ENCODE measurements at places on chromosomes 12 and 14.
A peak's percentile ranks its signal among the peaks of the same experiment; 100 is the strongest.

DNA sequence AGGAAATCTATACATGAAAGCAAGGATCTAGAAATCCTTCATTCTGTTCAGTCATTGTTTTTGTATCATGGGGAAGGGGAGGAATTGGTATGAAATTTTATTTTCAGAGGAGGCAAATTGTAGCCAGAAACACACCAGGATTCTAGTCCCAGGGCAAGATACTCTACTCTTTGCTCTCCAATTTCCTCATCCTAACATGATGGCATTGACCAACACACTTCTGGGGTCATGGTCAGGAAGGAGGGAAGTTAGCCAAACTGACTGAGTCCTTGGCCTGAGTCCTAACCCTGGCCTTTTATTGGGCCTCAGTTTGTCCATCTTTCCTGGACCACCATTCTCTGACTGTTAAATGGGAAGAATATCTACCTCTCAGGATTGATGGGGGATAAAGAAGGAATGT is 65.5 kb downstream of the BBS10 start:
- no peak for DNase-seq

DNA sequence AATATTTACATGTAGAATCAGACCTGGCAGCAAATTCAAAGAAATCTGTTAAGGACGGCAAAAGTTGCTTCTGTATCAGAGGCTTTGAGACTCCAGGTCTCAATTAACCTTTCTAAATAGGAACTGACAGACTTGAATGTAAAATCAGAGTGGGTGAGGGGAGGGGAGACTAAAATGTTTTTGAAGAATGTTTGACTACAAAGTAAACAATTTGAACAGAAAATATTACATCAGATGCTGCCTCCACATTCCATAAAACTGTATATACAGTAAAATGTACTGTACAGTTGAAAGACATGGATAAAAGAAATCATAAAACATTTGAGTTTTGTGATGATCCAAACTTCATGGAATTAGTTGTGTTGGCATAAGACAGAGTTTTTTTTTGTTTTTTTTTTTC is 49.5 kb upstream of the POC1B start:
- no peak for DNase-seq

DNA sequence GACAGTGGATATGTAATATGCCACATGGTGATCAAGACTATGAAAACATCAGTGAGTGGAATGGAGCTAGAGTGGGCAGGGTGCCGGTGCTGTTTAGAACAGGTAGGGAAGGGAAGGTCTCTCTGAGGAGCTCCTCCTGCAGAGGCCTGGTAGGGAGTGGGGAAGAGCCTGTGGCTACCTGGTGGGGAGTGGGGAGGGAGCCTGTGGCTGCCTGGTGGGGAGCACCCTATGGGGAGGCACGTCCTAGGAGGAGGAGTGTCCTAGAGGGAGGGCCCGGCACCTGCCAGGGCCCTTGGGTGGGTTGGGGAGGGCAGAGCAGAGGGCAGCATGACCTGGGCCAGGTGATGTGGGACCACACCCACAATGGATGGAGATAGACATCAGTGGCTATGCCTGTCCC is 122.6 kb downstream of the ADGRD1 start:
- peak; percentile 61 for DNase-seq

- no peak for DNase-seq
These were observed 3.0 kb upstream of the PIGH start for GRCh38 chr14:67602995-67603545.

DNA sequence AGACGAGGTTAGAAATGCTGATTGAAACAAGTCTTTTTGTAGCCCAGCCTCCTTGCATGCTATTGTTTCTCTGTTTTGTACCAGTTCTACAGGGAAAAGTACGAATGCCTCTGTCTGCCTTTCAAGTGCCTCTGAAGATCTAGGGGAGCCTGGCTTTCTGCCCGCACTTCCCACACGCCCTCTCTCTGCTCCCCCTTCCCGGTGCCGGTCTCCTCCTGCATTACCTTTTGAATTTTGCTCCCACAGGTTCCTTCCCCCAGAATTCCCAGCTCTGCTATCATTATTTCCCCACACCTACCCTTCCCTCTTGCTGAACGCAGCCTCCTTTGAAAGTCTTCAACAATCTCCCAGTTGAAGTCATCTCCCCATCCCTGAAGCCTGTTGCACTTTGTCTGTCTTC is 689.7 kb downstream of the BCL11B start:
- no peak for DNase-seq

DNA sequence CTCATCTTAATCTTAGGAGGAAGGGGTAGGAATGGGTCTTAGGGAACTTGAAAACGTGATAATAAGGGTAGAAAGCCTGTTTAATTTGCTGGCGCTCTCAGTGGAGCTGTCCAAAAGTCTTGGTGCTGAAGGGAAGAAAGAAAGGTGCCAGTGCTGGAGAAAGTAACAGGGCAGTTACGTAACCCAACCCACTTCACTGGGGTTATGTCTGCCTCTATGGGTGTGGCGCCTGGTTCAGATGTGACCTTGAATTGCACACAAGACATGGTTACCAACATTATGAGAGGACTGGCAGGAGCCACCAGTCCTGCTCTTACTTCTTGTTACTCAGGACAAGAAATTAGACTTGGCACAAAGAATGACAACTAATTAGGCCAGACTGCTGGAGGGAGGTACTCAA is 18.6 kb upstream of the GPATCH2L start:
- no peak for DNase-seq

- no peak for DNase-seq
These were observed 728.5 kb downstream of the FSCB start for GRCh38 chr14:43778570-43778936.

GRCh38 chr12:19002216-19002615 is 127.3 kb upstream of the PLEKHA5 start:
- no peak for DNase-seq

DNA sequence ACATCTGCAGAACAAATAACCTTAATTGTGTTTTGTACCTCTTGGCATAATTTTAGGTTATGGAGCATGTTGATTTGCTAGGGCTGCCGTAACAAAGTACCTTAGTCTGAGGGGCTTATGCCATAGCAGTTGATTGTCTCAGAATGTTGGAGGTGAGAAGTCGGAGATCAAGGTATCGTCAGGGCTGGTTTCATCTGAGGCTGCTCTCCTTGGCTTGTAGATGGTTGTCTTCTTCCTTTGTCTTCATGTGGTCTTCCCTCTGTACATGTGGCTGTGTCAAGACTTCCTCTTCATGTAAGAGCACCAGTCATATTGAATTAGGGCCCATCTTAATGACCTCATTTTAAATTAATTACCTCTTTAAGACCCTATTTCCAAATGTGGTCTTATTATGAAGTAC is 64.4 kb upstream of the PTHLH start:
- DNase-seq: no peak

- no peak for DNase-seq
These were observed 109.2 kb downstream of the EFCAB11 start for GRCh38 chr14:89845346-89845745.

- no peak for DNase-seq
These were observed 54.0 kb downstream of the TRAFD1 start for GRCh38 chr12:112179341-112179740.

GRCh38 chr12:23888396-23889068 is 60.9 kb downstream of the SOX5 start:
- no peak for DNase-seq

DNA sequence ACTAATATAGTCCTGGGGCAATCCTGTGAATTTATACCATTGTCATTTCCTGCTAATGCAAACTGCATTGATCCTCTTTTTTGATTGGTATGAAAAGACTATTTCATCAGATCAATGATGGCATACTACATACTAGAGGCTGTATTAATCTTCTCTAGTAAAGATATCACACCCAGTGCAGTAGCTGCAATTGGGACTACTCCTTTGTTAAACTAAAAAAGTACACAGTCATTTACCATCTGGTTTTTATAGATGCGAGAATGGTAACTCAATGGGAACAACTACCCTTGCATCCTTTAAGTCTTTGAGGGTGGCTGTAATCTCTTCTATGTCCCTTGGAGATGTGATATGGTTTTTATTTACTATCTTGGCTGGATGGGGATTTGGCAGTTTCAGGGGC is 80.2 kb upstream of the STK38L start:
- DNase-seq: no peak

- no peak for DNase-seq
These were observed 140.5 kb downstream of the AKAP6 start for GRCh38 chr14:32469388-32470160.

GRCh38 chr12:132449565-132450417 is 40.2 kb upstream of the FBRSL1 start:
- no peak for DNase-seq

- no peak for DNase-seq
These were observed 54.6 kb downstream of the TRAFD1 start for GRCh38 chr12:112179916-112180315.

DNA sequence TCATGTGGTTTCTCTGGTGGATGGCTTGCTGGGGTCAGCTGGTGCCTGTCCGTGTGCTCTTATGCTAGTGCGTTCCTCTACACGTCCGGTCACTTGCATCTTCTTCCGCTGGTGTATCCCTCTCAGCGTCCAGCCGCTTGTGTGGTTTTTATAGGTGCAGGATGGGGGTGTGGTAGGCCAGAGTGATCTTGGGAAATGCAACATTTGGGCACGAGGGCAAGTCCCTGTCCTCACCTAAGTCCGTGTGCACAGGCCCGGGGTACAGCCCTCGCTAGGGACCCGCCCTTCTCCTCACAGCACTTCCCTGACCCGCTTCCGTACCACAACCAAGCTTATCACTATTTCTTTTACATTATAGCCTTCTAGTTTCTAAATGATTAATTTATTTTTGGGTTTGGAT is 17.3 kb downstream of the RERGL start:
- no peak for DNase-seq

DNA sequence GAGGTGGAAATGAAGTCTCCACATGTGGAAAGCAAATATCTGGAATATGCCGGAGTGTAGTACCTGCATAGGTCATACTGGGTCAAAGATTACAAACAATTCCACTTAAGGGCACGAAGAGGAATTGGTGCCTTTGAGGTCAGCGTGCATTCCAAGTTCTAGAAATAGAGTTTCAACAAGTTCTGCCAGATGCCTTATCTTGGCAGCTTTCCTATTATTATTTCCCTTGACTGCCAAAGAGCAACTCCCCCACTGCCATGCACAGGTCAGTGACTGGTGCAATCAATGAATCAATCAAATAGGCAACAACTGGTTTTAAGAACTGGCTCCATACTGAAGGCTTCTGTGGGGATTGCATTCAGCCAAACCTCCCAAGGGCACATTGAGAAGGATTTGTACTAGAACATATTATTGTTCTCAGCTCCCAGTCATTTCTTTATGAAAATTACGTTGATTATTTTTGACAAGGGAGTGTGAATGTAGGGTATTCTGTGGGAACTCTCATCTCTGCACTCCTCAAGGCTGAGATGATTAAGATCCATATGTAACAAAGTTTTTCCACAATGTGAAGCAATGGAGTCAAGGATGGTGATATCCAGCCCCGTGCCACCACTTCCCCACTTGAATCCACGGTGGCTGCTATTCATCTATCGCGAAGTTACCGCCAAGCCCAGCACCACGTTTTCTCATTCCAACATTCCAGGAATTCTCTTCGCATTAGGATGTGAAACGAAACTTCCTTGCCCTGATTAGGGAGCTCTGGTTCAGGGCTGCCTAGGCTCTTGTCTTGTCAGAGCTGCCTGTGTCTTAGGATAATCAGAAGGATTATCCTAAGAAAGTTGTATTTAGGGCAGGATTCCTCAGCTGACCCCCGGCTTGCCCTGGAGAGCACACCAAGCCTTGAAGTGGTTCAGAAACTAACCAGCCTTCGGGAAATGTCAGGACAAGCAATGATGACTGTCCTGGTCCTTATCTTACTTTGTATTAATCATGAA is 115.1 kb upstream of the PCED1B start:
- no peak for DNase-seq

DNA sequence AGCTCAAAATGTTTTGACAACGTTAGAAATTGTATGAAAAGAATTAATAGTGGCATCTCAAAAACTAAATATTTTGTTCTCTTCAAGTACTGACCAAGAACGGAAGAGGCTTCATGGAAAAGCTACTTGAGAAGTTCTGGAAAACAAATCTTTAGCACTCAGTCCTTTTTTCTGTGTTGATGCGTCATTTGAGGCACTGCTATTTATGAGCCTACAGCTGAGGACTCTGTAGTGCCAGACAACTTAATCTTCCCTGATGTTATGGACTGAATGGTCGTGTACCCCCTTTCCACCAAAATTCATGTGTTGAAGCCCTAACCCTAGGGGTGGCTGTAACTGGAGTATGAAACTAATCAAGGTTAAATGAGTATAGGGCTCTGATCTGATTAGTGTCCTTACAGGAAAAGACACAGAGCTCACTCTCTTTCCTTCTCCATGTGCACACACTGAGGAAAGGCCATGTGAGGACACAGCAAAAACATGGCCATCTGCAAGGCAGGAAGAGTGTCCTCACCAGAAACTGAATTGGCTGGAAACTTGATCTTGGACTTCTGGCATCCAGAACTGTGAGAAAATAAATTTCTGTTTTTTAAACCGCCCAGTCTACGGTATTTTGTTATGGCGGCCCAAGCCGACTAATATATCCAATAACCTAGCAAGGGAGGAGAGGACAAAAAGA is 337.0 kb upstream of the CLEC14A start:
- DNase-seq: no peak

DNA sequence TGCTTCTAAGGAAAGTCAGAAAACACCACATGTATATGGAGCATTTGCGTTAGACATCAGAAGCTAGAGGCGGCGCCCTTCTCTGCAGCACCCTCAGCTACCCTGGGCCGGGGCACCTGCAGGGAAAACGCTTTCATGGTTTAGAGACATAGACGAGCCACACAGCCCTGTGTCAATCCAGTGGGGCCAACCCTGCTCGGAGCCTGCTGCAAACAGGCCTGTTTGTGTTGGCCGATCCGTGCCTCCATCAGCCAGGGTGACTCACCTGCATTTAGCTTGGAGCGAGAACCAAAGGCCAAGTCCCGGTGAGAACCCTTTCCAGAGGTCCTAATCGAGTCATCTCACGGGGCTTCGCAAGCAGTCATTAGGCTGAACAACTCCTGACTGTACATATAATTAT is 19.5 kb upstream of the FZD10 start:
- no peak for DNase-seq

GRCh38 chr12:70091021-70091521 is 152.2 kb upstream of the CNOT2 start:
- DNase-seq: no peak

GRCh38 chr12:117228239-117228638 is 38.0 kb upstream of the FBXO21 start:
- DNase-seq: no peak

GRCh38 chr12:53483225-53483978 is 15.9 kb downstream of the MAP3K12 start:
- DNase-seq: no peak

Measured in coronary artery (tissue), 2 donors.